GM23338 (cell line): ENCODE measurements at places on chromosomes 5 and 9. TPM values are rescaled to one million over a fixed set of nuclear protein-coding genes. Genes with fewer than 3 reads are reported as not detected.

The SLIT3 gene
- polyA plus RNA-seq = 0.71 and 0.83 TPM in 2 replicates

The WNK2 gene
- polyA plus RNA-seq = 56.4 and 61.7 TPM in 2 replicates

The TEK gene
- 1.5 and 1.9 TPM in 2 replicates for polyA plus RNA-seq

The LCN12 gene
- 0.39 and 0.68 TPM in 2 replicates for polyA plus RNA-seq

The NEUROG1 gene
- 0.16 TPM in 1 of 2 replicates, not detected in the other for polyA plus RNA-seq

The OR1J2 gene
- not detected in 2 replicates for polyA plus RNA-seq

The IRX1 gene
- polyA plus RNA-seq = 0.11 and 0.19 TPM in 2 replicates
